MG63 (cell line): ENCODE measurements at places on chromosomes 12 and 14.

- DNase-seq, result no peak
These were observed 16.0 kb upstream of the LUM start for GRCh38 chr12:91127306-91127705.

DNA sequence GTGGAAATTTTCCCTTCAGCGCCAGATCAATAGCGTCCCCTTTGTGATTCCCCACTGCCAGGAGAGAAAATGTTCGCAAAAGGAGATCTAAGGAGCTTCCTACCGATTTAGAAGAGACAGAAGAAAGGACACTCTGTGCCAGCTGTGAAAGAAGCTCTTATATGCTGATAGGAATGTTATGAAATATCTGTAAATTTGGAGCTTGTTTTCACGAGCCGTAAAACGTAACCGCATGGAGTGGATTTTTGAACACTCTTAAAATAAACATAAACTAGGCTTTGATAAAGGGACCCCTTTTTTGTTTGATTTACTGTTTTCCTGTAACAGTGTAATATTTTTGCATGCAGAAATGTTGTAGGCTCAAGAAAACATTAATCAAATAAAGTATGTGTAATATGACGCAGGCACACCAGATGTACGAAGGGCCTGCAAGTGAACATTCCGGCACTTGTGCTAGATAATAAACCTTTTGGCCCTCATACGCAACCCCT, 346.8 kb downstream of the ETNK1 start:
- no peak for DNase-seq

- no peak for DNase-seq
These were observed 69.4 kb upstream of the BDKRB2 start for GRCh38 chr14:96135285-96135684.

DNA sequence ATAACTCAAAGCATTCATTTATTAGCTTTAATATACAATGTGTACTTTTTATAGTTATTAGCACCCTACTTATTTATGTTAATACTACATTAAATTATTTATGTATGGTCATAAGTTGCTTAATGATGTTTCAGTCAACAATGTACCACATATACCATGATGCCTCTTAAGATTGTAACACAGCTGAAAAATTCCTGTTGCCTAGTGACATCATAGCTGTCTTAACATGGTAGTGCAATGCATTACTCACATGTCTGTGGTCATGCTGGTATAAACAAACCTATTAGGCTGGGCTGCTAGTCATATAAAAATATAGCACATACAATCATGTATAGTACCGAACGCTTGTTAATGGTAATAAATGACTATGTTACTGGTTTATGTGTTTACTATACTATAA, 120.4 kb downstream of the ANO6 start:
- no peak for DNase-seq

DNA sequence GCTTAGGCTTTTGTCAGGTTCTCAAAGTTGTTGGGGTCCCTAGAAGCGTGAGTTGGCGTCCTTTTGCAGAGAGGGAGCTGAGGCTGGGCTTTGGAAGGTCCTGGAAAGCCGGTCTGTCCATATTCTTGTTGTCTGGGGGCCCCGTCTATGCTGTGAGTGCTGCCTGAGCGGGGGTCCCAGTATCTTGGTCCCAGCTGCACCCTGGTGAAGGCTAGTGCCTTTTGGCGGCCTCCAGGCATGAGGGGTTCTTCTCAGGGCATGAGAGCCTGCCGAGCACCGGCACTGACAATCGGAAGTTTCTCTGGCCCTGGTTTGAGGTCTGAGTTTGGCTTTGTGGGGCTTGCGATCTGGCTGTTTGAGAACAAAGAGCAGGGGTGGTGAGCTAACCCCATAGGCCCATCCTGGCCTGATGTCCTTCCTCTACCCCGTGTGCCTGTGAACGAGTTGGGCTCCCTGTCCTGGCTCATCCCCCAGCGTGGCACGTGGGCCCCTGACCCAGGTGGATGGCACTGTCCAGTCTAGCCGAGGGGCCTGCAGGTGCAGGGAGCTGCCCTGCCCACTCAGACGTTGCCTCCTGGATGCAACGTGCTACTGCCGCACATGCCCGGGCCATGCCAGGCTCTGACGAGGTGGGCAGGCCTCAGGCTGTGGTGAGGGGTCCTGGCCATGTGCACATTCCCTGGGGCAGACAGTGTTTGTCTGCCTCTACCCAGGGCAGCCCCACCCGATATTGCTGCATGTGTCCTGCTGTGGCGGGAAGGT, 3.9 kb downstream of the CEP170B start:
- no peak for DNase-seq

GRCh38 chr12:26728205-26729050, 104.6 kb downstream of the ITPR2 start:
- no peak for DNase-seq

DNA sequence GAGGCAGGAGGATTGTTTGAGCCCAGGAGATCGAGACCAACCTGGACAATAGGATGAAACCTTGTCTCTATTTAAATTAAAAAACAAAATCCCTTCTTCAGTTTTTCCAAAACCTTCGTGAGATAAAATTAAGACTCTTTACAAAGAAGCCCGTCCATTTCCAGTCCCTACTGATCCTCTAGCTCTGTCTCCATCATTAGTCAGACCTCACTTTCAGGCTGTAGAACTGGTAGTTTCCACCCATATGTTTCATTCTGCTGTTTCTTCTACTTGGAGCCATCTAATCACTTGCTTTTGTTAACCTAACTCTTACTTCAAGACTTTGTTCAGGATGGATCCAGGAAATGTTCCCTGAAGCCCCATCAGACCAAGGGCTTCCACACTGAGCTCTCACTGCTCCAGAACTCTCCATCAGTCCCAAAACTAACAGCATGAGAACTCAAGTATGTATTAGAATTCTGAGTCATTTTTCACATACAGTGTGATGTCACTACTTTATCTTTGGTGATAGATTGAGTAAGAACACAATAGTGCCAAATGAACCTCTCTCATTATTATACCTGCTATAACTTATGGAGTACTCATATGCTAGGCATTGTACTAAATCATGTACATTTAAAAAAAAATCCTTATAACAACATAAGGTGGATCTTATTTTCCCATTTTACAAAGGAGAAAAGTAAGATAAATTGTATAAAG, 90.8 kb downstream of the PRICKLE1 start:
- no peak for DNase-seq

DNA sequence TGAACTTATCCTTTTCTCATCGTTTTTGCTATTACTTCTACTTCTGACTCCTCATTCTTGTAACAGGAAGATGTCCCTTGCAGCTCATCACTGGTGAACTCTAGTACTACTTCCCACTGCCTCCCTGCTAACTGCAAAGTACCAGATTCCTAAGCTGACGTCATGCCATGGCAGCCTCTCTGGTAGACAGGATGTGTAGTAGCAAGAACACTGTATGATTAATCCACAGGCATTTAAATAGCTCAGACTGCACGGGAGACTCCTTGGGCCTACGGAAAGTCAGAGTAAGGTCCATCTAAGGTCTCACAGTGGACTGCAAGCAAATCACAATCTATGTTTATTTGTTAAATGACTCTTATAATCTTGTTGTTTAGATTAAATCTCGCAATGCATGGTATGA, 43.5 kb downstream of the DNAI7 start:
- DNase-seq, result peak; percentile 99

- DNase-seq, result no peak
These were observed 86.1 kb downstream of the BCL2L14 start for GRCh38 chr12:12156828-12157227.

- no peak for DNase-seq
These were observed 51.7 kb downstream of the SLC25A47 start for GRCh38 chr14:100374876-100375265.

- no peak for DNase-seq
These were observed 24.3 kb downstream of the HIF1A start for GRCh38 chr14:61719344-61720293.

DNA sequence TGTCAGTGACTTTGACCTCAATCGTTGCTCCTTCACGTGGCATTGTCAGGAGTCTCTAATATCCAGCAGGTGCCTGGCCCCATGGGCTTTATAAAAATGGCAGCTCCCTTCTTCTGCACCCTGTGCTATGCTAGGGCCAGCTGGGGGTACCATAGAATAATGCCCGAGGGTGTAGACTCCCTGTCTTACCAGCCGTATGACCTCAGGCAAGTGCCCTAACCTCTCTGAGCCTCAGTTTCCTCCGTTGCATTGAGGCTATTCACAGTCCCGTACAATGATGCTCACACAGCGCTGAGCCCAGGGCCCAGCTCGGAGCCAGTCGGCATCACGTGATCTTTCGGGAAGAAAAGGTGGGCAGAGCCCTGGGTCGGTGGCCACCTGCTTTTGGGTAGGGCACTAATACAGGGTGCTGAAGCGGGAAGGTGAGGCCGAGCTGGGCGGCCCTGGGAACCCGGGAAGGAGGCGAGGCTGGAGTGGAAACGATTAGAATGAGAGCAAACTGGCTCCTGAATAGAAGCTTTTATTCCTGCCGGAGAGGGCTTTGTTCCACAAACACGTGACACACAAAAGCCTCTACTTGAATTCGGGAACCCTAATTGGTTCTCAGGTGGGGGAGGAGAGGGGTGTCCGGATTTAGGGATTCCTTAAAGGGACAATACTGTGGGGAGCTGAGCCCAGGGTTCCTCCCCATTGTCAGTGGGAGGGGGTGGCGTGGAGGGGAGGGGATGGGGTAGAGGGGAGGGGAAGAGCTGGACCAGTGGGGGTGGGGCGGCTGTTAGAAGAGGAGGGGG, 19.9 kb upstream of the MSI1 start:
- no peak for DNase-seq
